ENCODE measurements at places on chromosomes 4 and X. TPM values are rescaled to one million over a fixed set of nuclear protein-coding genes. Genes with fewer than 3 reads are reported as not detected.

DNA sequence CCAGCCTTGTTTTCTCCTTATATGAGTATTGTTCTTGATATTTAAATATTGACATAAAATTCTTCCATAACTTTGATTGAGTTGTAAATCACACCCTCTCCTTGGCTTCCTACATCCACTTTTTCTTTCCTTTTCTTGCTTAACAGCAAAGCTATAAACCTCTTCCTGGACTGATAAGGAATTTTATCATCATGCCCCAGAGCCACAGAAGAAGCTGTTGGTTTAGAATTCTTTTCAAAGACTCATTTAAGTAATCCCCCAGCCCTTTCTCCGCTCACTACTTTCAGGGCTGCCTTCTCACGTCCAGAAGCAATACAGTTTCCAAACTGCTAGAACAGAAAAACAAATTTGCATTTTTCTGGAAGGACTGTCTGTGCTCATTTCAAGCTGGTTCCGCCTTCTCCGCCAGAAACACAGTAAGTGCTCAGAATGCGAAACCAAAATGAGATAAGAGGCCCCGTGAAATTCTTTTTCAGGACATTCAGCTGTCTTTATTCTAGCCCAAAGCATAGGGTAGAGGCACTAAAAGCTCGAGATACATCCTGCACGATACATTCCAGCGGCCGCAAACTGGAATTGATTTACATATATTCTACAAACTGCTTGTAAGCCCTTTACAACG, 849 bp downstream of the MID1 start:
- DNase-seq, result no peak

- no peak for DNase-seq
Observed at GRCh38 chr4:84971319-84971932, 4.9 kb upstream of the WDFY3 start.

- no peak for DNase-seq
Observed at GRCh38 chrX:11886745-11887144, 128.7 kb downstream of the MSL3 start.

DNA sequence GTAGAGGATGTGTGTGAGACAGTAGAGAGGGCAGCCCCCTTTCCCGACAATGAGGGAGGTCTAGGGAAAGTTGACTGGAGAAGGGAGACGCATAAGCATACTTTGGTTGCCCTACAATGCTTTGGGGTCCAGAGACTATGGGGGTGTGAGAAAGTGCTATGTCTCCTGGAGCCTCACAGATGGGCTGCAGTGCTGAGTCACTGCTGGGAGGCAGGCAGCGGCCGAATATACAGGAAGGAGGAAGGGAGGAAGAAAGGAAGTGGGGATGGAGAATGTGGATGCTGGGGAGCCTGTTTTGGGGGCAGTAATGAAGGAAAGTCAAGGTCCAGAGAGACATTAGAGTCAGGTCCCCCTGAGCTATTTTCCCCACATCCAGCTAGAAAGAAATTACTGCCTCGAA, 12.7 kb downstream of the DRP2 start:
- no peak for DNase-seq

DNA sequence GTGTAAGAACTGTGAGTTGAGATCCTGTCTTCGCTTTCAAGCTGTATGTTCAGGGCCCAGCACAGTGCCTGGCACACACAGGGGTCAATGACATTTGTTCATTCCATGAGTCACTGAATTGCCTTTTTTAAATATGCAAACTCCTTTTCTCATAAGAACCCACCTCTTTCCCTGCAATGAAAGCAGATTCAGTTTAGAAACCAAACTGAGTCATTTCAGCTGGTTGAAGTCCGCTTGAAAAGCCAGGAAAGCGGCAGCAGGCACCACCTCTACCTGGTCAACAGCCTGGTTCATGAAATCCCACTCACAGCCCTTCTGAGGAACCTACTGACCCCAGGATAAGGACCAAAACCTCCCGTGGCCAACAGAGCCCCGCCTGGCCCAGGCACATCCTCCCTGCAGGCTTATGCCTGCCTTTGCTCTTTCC, 4.5 kb upstream of the C1QTNF7 start:
- no peak for DNase-seq

DNA sequence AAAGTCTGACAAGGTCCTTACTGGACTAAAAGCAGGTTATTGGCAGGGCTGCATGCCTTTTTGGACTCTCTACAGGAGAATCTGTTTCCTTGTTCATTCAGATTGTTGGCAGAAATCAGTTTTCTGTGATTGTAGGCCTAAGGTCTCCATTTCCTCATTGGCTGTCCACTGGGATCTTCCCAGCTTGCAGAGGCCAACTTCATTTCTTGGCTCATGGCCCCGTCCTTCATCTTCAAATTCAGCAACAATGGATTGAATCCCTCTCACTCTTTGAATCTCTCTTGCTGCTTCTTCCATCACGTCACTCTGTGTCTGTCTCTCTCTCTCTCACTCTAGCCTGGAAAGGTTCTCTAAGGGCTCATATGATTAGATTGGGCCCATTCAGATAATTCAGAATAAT, 14.9 kb upstream of the GLUD2 start:
- no peak for DNase-seq

DNA sequence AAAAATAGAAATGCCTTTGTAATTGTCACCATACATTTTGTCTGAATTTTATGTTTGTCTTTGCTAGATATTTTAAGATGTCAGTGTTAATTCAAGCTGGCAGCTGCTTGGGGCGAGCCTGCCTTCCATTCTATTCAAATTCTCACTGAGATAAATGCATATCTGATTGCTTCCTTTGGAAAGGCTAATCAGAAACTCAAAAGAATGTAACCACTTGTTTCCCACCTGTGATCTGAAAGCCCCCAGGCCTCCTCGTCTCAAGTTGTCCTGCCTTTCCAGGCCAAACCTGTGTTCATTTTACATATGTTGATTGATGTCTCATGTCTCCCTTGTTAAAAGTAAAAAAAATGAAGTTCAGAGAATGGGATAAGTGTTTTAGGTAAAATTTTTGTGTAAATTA, 318.7 kb upstream of the TECRL start:
- DNase-seq, result no peak

DNA sequence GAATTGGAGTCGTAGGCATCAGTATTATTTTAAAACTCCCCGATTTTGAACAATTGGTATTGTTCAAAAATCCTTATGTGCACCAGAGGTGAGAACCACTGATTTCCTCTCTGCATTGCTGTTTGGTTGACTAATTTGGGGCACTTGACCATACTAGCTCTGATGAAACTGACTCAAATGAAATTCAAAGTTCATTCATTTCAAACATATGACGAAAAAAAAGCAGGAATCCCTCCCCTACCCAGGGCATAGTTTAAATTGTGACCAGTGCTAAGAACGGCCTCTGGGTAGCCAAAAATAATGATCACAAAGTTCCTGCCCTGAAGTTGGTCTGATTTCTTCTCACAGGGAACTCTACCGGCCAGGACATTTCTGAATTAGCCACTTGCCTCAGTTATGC, 75.7 kb upstream of the EGFL6 start:
- DNase-seq, result no peak

- DNase-seq, result no peak
Observed at GRCh38 chr4:158192439-158193158, 17.7 kb upstream of the TMEM144 start.

DNA sequence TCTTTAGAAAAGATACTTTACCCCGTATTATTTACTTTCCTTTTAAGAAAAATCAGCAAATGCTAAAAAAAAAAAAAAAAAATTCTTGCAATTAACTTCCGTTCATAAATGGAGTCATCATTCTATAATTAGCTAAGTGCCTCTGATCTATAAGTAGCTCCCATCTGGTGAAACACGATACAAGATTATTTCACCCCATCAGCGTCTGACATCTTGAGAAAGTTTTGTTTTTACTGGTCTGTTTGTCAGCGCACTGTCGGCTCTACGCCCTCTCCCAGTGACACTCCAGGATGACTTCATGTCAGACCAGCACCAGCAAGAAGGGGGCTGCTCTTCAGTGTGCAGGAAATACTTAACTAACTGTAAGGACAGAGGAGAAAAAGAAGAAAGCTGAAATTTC, 108.3 kb downstream of the AFAP1 start:
- DNase-seq, result no peak

- no peak for DNase-seq
Observed at GRCh38 chr4:51868449-51868847, 25.5 kb downstream of the DCUN1D4 start.

GRCh38 chr4:15956179-15956850, 6.7 kb downstream of the FGFBP2 start:
- no peak for DNase-seq

DNA sequence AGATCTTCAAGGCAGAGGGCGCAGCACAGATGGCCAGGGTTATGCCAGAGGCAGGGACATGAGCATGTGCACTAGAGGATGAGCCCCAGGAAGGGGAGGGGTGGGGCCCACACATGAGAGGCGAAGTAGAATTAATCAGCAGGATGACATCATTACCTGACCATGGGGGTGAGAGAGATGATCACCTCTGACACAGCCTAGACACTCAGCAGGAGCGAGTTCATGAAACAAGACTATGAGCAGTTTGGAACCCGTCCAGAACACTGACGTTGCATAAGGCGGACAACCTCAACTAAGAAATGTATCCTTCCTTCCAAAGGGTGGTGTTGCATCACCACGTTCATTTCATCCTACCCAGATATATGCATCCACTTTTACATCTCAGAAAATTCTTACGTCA, 446.7 kb upstream of the TENM3 start:
- DNase-seq, result no peak

- peak; percentile 51 for DNase-seq
Observed at GRCh38 chr4:15234856-15235126, 193.0 kb upstream of the C1QTNF7 start.

GRCh38 chrX:120365320-120365719, 3.4 kb downstream of the ATP1B4 start:
- no peak for DNase-seq

- no peak for DNase-seq
Observed at GRCh38 chr4:4560136-4560535, 18.3 kb upstream of the STX18 start.

- no peak for DNase-seq
Observed at GRCh38 chr4:92307866-92308265, 4.1 kb downstream of the GRID2 start.

GRCh38 chrX:129983575-129984110, 1.2 kb downstream of the BCORL1 start:
- DNase-seq, result no peak

DNA sequence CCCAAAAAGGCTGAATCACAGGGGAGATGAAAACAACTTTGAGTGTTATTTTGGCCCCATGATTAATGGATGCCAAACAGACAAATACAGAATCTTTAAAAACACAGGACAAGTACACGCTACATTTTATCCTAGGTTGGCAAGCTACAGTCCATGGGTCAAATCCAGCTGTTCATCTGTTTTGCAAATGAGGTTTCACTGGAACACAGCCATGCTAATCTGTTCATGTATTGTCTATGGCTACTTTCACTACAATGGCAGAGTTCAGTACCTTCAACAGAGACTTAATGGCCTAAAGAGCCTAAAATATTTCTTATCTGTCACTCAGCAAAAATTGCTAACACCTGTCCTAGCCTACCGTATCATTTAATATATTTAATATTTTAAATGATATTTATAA, 1548.5 kb upstream of the IGFBP7 start:
- no peak for DNase-seq

The ASB5 gene
- polyA plus RNA-seq, result 0.17 TPM

The LINC00632 gene
- polyA plus RNA-seq, result 9.1 TPM

The MAGEB16 gene
- polyA plus RNA-seq, result not detected

The PCDH18 gene
- 190 TPM for polyA plus RNA-seq

The TSPAN6 gene
- polyA plus RNA-seq, result 186 TPM

The TMSB4X gene
- polyA plus RNA-seq, result 3,123 TPM

The BBS12 gene
- polyA plus RNA-seq, result 13.3 TPM
